Activated naive CD4-positive, alpha-beta T cell treated with anti-CD3 and anti-CD28 coated beads for 36 hours (primary cell): ENCODE measurements at places on chromosomes 13 and 19. TPM values are rescaled to one million over a fixed set of nuclear protein-coding genes. Genes with fewer than 3 reads are reported as not detected.

DNA sequence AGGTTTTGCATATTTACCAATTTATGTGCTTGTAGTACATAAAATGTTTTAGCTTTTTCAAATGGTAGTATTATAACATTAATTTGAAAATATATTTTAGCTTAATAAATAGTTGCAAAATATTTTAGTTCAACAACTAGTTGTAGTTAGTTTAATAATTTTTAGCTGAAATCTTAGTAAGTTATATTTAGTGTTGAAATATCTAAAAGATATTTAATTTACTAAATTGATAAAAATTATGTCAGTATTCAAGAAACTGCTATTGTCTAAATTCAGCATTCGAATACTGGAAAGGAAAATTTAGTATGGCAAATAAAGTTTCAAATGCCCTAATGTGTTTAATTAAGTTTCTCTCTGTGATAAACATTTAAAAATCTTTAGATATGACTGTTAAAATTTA is 754.5 kb upstream of the MIR17HG start:
- no peak for DNase-seq
- H3K4me1 ChIP-seq, result no peaks in the 10 kb centered on the region
- H3K4me3 ChIP-seq, result no peak overlapping the region
- H3K27me3 ChIP-seq, result no peaks in the 10 kb centered on the region

GRCh38 chr19:3479834-3480215 is 500 bp downstream of the SMIM24 start:
- no peaks in the 10 kb centered on the region for H3K36me3 ChIP-seq
- DNase-seq, result peak; percentile 41
- no peak overlapping the region for H3K27ac ChIP-seq
- H3K4me1 ChIP-seq, result peaks cover 9% of the 10 kb centered on the region
- no peaks in the 10 kb centered on the region for H3K27me3 ChIP-seq

DNA sequence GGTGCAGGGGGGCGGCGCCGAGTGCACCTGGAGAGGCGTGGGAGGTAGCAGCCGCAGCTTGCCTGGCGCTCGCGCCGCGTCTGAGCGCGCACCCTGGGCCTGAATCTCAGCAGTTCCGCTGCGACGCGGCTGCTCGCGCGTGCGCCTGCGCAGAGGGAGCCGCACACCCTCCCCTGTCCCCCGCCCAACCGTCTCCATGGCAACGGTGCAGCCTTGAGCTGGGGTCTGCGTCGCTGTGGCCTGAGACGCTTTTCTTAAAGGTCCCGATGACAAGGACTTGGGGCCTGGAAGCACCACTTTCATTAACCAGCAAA is at the start of gene PNMA8B:
Gene PNMA8B (minus strand): TSS at position 82 of the 314 bp plus-strand sequence. CDS start 402 bp downstream, outside the sequence.
- H3K4me3 ChIP-seq, result peak within 1 kb of the TSS; percentile 74
- peaks cover 21% of the 10 kb centered on the region for H3K4me1 ChIP-seq
- H3K36me3 ChIP-seq, result no peaks in the 10 kb centered on the region
- no peak within 1 kb of the TSS for H3K27ac ChIP-seq

DNA sequence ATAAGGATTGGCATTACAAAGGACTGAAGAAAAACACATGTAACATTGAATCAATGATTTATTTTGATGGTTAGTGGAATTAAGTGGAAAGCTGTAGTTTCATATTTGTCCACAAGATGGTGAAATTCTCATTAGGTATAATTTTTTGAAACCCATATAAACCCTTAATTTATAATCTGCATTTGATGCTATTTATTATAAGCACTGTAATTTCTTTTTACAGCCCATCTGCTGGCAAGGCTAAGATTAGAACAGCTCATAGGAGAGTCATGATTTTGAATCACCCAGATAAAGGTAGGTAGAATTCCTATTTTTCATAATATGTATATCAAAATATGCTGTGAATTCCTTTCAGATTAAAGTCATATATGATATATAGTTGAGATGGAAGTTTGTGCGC is 62.2 kb downstream of the DNAJC15 start:
- no peaks in the 10 kb centered on the region for H3K27me3 ChIP-seq
- no peak overlapping the region for H3K27ac ChIP-seq
- no peak overlapping the region for H3K4me3 ChIP-seq
- DNase-seq, result no peak
- peaks cover 12% of the 10 kb centered on the region for H3K4me1 ChIP-seq

DNA sequence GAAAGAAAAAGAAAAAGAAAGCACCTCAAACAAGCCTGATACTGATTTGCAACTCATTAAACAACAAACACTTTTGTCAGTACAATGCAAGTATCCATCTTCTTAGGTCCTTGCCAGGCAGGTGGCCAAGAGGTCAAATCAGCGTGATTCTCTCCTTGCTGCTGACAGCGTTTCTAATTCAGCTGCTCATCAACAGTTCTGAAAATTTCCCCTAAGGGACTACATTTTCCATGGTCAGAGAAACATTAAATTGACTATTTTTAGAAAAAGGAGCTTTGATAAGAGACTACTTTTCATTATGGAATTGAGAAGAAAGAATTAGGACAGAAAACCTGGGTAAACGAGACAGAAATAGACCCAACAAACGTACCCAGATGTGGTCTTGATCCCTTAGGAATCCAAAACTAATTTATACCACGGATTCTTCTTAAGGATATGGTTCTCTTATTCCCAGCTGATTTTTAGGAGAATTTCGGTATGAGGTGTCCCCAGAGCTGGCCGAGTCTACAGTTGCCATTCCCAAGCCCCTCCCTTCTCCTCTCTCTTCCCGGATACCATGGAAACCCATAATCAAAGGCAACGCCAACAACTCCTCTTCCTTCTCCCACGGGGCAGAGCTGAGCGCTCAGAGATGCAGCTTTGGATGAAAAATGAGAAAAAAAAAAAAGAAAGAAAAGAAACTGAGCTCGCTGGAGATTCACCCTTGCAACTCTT is 29.5 kb upstream of the CEBPG start:
- H3K4me3 ChIP-seq, result no peak overlapping the region
- no peak for DNase-seq
- H3K27me3 ChIP-seq, result peaks cover 27% of the 10 kb centered on the region
- no peaks in the 10 kb centered on the region for H3K36me3 ChIP-seq
- H3K27ac ChIP-seq, result no peak overlapping the region
- H3K4me1 ChIP-seq, result no peaks in the 10 kb centered on the region

- peaks cover 7% of the 10 kb centered on the region for H3K36me3 ChIP-seq
- no peak for DNase-seq
These were observed 2.7 kb downstream of the MKNK2 start for GRCh38 chr19:2048104-2048958.

- no peak overlapping the region for H3K27ac ChIP-seq
- peak overlapping the region; percentile 57 for H3K4me3 ChIP-seq
- H3K27me3 ChIP-seq, result no peaks in the 10 kb centered on the region
- H3K36me3 ChIP-seq, result peaks cover 2% of the 10 kb centered on the region
- H3K4me1 ChIP-seq, result peaks cover 28% of the 10 kb centered on the region
These were observed 1.1 kb downstream of the ISYNA1 start for GRCh38 chr19:18436671-18437490.

- DNase-seq, result no peak
- H3K4me1 ChIP-seq, result no peaks in the 10 kb centered on the region
- H3K4me3 ChIP-seq, result no peak overlapping the region
These were observed 86.0 kb downstream of the ZNF726 start for GRCh38 chr19:24000656-24001055.

- H3K27ac ChIP-seq, result no peak overlapping the region
- H3K4me3 ChIP-seq, result no peak overlapping the region
- DNase-seq, result no peak
- peaks cover 2% of the 10 kb centered on the region for H3K4me1 ChIP-seq
These were observed 62.1 kb downstream of the GGACT start for GRCh38 chr13:100526318-100527000.

DNA sequence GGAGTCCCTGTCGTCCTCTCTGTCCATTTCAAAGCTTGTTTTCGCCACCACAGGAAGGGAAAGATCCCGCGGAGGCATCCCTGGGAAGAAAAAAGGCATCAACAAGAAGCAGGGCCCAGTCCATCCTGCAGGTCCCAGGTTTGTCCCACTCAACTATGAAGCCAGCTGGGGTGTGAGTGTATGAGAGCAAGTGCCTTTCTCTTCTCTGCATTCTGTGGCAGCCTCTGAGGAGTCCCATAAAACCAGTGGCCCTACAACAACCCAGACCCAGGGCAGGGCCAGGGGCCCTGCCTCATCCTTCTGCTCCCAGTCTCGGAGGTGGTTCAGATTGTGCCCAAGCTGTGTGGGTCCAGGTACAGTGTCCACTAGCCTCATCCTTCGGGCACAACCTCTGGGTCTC is 18.9 kb downstream of the PEG3 start:
- H3K4me1 ChIP-seq, result no peaks in the 10 kb centered on the region
- H3K27ac ChIP-seq, result no peak overlapping the region
- peaks cover 2% of the 10 kb centered on the region for H3K27me3 ChIP-seq
- H3K4me3 ChIP-seq, result no peak overlapping the region
- H3K36me3 ChIP-seq, result peaks cover 3% of the 10 kb centered on the region

DNA sequence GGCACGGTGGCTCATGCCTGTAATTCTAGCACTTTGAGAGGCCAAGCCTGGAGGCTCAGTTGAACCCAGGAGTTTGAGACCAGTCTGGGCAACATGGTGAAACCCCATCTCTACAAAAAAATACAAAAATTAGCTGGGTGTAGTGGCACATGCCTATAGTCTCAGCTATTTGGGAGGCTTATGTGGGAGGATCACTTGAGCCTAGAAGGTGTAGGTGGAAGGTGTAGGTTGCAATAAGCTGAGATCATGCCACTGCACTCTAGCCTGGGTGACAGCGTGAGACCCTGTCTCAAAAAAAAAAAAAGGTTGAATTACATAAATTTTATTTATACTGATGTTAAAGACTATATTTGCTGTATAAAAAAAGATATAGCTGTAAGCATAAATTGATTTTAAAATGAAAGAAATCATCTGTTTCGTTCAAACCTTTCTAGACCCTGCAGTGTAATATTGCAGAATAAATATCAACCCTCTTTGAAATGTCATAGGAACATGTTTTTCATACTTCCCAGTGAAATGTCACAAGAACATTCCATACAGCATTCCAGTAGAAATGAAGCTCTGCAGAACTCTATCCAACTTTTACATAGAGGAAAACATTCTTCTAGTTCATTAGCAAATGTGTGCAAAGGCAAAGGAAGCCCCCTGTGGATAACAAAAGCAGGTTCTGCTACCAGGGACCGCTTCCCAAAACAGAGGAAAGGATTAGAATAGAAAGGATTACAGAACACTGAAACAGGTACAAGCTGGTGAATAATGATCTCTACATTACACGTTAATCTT is 76.0 kb downstream of the CAB39L start:
- H3K27ac ChIP-seq, result no peak overlapping the region
- no peak overlapping the region for H3K4me3 ChIP-seq
- no peak for DNase-seq
- H3K36me3 ChIP-seq, result peaks cover 9% of the 10 kb centered on the region
- H3K4me1 ChIP-seq, result peaks cover 15% of the 10 kb centered on the region

DNA sequence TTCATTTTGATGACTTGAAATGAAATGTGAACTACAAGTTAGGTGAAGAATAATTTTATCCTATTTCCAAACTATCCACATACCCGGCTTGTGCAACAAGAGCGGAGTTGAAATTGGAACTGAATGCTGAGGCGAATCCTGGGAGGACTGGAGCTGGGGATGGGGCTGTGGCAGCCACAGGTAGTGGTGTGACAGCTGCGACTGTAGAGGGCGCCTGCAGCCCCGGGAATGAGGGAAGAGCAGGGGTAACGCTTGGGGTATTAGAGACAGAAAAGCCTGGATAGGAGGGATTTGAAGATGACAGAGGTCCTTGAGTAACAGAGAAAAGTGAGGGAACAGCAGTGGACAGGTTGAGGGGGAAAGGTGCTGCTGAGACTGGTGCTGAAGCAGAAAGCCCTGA is 22.0 kb upstream of the STOML3 start:
- peaks cover 54% of the 10 kb centered on the region for H3K36me3 ChIP-seq
- H3K4me1 ChIP-seq, result peaks cover 6% of the 10 kb centered on the region
- no peak overlapping the region for H3K27ac ChIP-seq
- H3K4me3 ChIP-seq, result no peak overlapping the region
- H3K27me3 ChIP-seq, result no peaks in the 10 kb centered on the region

GRCh38 chr13:68944272-68944671 is 1163.4 kb upstream of the ATXN8OS start:
- H3K27me3 ChIP-seq, result no peaks in the 10 kb centered on the region
- H3K4me1 ChIP-seq, result no peaks in the 10 kb centered on the region
- H3K27ac ChIP-seq, result no peak overlapping the region
- no peak for DNase-seq

- no peaks in the 10 kb centered on the region for H3K27me3 ChIP-seq
- H3K36me3 ChIP-seq, result peaks cover 28% of the 10 kb centered on the region
- H3K4me1 ChIP-seq, result peaks cover 70% of the 10 kb centered on the region
- H3K27ac ChIP-seq, result peak overlapping the region; percentile 16
These were observed 12.3 kb upstream of the GPR18 start for GRCh38 chr13:99270518-99270917.

DNA sequence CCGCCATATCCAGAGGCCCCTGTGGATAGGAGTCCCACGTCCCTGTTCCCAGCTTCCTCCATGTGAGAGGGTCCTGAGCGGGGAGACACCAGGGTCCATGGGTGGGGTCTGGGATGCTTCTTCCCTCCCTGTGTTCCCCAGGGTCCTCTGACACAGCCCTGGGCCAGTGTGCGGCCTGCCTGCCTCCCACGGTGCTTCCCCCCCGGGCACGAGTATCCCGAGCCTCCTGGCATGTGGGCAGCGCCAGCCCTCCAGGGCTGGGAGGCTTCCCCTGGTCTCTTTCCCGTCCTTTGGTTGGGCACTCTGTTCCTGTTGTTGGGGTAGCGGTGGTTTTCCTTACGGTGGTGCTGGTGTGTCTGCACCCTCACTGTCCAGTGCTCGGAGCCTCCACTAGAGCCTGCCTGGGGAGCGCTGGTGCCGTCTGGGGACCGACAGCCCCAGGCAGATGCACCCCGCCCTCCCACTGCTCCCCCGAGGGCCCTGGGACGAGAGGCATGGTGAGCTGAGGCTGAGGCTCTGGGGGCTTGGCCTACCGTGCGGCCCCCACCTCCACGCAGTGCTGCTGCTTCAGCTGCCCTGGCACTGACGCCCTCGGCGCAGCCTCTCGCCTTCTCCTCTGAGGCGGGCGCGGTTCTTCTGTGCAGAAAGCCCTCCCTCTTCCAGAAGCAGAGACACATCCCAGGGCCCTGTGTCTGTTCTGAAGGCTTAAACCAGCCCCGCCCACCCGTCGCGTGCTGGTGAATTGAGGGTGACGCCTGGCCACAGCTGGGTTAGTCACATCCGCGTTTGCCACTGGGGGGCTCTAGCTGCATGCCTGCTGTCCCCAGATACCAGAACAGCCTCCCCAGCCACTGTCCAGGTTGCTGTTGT is 27.9 kb downstream of the PLEKHJ1 start:
- H3K4me3 ChIP-seq, result no peak overlapping the region
- H3K27ac ChIP-seq, result no peak overlapping the region
- H3K4me1 ChIP-seq, result no peaks in the 10 kb centered on the region
- peak; percentile 25 for DNase-seq
- H3K27me3 ChIP-seq, result no peaks in the 10 kb centered on the region

GRCh38 chr13:99203601-99204579 is 3.2 kb downstream of the UBAC2 start:
- DNase-seq, result no peak
- H3K4me3 ChIP-seq, result peak overlapping the region; percentile 61
- no peaks in the 10 kb centered on the region for H3K27me3 ChIP-seq
- peak overlapping the region; percentile 71 for H3K27ac ChIP-seq
- peaks cover 74% of the 10 kb centered on the region for H3K4me1 ChIP-seq

LILRA1 gene
- total RNA-seq, result not detected

ZNF805 gene
- 6.5 TPM for total RNA-seq

CGB8 gene
- not detected for total RNA-seq

IRF3 gene
- total RNA-seq, result 85.2 TPM

GRK1 gene
- 0.10 TPM for total RNA-seq

ETV2 gene
- 0.52 TPM for total RNA-seq

NAPSA gene
- total RNA-seq, result 41.0 TPM

CYP4F2 gene
- not detected for total RNA-seq

IGFL1 gene
- total RNA-seq, result not detected

GPC5 gene
- 0.38 TPM for total RNA-seq

ZAR1L gene
- total RNA-seq, result not detected

KLC3 gene
- not detected for total RNA-seq
